Stimulated activated CD4-positive, alpha-beta T cell treated with anti-CD3 and anti-CD28 coated beads, TNF-alpha, amount 100 ng/mL, for 24 hours (primary cell): ENCODE measurements at places on chromosomes 5 and 9.

DNA sequence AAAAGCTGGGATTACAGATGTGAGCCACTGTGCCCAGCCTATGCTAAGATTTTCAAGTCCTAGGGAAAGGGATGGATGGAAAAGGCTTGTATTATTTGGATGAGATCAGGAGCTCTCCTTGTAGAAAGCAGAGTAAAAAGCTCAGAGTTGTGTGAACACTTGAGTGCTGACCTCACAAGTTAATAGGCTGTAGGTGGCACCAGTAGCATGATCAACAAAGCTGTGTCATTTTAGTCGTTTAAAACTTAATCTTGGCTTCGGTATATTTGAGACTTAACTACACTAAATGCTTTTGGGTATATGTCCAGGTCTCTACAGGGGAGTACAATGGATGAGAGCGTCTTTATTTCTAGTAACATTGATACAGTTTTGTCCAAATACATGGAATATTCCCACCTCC lies 264.2 kb downstream of the TMEM38B start:
- no peak for DNase-seq

- no peak for DNase-seq
Measured at GRCh38 chr9:14889451-14889850, 20.8 kb downstream of the FREM1 start.

- DNase-seq, result no peak
Measured at GRCh38 chr5:126635585-126635984, 34.8 kb downstream of the PHAX start.

GRCh38 chr9:99093492-99093791 lies 11.5 kb upstream of the TGFBR1 start:
- no peak for DNase-seq

DNA sequence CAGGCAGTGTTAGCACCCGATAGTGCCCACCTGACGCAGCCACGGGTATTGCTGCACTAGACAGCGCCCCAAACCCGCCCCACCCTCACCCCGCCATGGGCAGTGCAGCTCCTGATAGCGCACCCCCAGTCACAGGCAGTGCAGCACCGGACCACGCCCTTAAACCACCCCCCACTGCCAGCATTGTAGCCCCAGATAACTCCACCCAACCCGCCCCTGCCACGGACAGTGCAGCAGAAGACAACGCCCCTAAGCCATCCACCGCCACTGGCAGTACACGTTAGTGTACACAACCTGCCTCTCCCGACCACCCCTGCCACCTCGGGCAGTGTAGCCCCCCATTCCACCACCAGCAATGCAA lies 825 bp upstream of the PCAT7 start:
- DNase-seq, result no peak

- no peak for DNase-seq
Measured at GRCh38 chr5:30620481-30621085, 572.9 kb upstream of the CDH6 start.

DNA sequence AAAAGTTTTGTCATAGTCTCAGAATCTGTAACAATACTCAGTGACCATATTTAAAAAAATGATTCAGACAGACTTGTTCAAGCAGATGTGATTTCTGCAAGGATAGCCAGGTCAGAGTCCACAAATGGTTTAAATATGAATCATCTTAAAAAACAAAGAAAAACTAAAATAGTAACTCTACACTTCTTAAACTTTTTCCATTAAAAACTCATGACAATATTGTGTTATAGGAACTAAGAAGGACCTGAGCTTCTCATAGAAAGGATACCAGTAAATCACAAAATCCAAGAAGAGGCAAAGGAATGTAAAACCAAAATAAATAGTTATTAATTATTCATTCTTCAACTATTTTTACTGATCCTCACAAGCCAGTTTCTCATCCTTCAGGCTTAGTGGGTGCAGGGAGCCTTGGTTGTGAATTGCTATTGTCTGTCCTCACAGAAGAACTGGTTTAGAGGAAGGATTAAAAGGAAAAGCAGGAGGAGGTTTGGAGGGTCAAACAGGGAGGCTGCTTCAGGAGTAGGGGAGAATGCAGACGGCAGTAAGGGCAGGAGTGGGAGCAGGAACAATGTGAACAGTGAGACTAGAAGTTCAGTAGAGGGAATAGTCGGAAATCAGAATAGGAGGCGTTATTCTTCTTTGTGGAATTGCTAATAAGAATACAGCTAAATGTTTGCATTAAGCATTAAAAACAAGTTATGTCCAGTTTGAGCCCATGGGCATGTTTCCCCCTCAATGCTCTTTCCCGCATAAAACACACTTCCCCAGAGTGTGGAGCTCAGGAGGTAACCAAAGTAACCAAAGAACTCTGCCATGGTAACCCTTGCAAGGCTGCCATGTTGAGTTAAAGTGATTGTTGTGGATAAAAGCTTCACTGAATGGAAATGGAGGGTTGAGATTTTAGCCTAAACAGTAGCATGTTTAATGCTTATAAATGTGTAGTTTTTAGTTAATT lies 110.7 kb downstream of the CCDC192 start:
- no peak for DNase-seq

DNA sequence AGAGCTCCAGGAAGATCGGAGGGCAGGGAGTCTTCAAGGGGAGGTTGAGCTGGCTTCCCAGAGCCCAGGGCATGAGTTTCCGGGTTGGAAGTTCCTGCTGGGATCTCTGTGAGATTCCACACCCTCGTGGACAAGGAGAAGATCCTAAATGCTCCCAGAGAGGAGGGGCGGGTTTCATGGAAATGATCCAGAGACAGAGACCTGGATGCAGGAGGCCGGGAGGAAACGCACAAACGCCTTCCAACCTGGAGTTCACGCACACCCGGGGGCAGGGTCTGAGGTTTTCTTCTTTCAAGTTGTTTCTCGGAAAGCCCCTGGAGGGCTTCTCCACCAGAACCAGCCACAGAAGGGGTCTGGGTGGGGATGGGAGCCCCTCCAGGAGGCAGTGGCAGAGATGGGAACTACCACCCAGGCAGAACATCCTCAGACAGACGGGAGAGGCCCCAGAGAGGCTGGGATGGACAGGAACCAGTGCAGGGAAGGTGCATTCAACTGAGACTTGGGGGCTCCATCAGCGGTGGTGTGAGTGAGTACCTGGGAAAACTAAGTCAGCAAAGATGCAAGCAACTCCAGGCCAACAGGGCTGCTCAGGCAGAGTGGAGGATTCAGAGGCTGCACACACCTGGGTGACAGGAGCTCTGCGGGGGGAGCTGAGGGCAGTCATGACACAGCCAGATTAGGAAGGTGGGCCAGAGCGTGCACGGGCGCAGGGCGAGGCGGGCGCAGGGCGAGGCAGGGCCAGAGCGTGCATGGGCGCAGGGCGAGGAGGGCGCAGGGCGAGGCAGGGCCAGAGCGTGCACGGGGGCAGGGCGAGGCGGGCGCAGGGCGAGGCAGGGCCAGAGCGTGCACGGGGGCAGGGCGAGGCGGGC lies 52.1 kb upstream of the EXOC3 start:
- no peak for DNase-seq
